ENCODE measurements at places on chromosomes 3 and 15. TPM values are rescaled to one million over a fixed set of nuclear protein-coding genes. Genes with fewer than 3 reads are reported as not detected.

SNRK gene
- 11.7 TPM for total RNA-seq

IDH3A gene
- 36.8 TPM for total RNA-seq

ATP8B4 gene
- 0.24 TPM for total RNA-seq

LRRC34 gene
- total RNA-seq = 3.3 TPM

CCR9 gene
- total RNA-seq = not detected

DNA sequence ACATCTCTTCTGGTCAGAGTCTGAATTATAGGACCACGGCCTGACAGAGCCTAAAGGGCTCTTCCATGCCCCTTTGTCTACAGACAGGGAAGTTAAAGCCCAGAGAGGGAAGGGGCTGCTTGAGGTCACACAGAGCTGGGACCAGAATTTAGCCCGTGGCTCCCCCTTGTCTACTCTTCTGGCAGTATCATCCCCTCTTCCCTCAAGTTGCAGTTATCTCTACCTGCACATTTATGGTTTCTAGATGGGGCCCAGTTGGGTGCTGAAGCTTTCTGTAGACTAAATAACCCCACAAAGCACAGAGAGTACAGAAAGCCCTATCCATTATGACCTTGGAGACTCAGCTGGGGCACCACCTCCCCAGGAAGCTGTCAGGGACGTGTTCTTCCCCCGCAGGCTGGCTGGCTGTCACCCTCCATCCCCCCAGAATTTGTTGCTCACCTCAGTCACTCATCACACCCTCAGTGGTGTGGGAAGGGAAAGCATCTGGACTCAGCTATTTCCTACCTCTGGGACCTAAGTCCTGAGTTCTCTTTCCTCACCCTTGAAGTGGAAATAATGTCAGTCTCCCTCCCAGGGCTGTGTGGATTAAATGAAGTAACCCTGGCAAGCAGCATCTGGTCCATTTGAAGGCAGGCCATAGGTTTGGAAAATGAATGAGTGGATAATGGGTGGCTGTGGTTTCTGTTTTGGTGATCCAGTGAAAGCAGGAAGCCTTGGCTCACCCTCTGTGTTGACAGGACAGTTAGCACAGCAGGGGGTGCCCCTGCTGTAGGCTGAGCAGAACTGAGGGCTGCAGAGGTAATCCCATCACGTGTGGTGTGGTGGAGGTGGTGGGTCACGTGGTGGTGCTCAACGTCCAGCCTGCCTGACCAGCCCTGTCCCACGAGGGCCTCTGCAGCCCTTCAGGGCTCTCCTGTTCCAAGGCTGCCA, 16.3 kb downstream of the ACOX2 start:
- DNase-seq = no peak

DNA sequence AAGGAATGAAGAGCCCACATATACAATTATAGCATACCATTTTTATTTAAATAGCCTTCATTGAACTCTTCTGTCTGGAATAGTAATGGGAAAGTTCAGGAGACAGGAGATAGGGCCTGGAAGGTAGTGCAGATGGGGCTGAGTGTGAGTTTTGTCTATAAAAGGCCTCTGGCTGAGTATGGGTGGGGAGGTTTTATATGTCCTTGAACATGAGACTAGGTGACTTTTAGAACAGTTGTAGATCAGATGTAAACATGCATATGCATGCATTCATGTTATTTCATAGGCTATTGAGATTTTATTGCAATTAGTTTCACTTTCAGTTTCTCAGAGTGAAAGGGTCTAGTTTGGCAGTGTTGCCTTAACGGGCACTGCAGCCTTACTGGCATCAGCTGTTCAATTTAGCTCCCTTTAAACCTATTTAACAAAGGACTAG, 27.1 kb downstream of the CGGBP1 start:
- DNase-seq = no peak

GRCh38 chr3:181694805-181695660, 16.7 kb upstream of the SOX2 start:
- DNase-seq = no peak

DNA sequence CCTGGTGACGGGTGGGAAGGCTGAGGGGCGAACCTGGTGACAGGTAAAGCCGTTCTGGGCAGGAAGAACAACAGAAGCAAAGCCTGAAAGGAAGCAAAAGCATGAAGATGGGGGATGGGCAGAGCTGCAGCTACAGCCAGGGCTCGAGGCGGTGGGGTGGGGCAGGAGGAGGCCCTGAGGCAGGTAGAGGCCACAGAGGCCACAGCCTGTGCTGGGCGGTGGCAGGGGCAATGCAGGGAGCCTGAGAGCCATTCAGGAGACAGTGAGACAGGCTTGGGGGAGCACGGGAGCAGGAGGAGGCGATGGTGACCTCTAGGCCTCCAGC, 8.2 kb downstream of the PCSK6 start:
- no peak for DNase-seq

GRCh38 chr3:138465925-138466324, 31.5 kb downstream of the ESYT3 start:
- DNase-seq = no peak

DNA sequence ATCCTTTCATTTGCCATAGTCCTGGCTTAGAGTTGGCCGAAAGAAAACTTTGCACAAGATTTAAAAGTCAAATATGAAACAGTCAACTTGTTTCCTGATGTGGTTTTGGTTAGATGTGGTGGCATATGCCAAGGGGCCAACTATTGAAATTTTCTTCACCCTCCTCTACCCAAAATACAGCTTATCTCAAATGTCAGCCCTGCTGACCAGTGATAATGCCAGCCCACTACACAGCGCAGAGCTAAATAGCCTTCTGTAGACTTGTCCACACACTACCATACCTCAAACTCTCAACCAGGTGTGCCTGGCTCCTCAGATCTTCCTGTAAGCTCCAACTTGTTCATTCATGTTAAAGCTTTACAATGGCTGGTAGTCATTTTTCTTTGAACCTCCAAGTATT, 368.5 kb upstream of the STAC start:
- DNase-seq = no peak

- DNase-seq = no peak
Observed at GRCh38 chr3:134299185-134299887, 48.7 kb upstream of the RYK start.

DNA sequence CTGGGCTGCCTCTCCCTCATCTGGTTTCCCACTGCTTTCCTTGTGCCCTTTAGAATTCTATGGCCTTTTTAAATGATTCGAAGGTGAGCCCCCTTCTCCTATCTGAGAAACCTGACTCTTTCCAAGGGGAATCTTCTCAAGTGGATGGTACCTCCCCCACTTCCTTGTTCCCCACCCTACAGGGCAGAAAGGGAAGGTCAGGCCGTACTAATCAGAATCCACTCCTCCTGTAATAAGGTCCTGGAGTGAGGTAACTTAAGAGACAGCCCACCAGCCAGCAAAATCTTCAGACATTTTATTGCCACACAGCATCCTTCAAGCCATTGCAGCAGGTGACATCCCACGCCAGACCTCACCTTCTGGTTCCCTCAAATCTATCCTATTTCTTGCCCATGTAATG, 84.5 kb downstream of the MINAR1 start:
- DNase-seq = no peak

- no peak for DNase-seq
Observed at GRCh38 chr3:106473576-106474475, 605.0 kb upstream of the CBLB start.

DNA sequence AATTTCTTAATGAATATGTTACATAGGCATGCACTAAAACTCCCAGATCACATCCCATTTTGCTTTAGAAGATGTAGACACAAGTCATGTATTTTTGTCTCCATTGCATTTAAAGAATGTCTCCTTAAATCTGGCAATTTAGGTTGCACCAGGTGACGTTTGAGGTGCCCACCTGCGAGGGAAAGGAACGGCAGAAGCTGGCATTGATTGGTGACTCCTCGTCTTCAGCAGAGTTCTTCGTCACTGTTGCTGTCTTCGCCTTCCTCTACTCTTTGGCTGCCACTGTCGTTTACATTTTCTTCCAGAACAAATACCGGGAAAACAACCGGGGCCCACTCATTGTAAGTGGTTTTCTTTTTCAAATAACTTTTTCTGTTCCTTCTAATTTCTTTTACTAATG, 96.1 kb upstream of the SNTN start:
- no peak for DNase-seq

- DNase-seq = no peak
Observed at GRCh38 chr3:49794926-49795905, 4.5 kb downstream of the CDHR4 start.

GRCh38 chr3:150458001-150458400, 49.9 kb downstream of the TSC22D2 start:
- DNase-seq = no peak

DNA sequence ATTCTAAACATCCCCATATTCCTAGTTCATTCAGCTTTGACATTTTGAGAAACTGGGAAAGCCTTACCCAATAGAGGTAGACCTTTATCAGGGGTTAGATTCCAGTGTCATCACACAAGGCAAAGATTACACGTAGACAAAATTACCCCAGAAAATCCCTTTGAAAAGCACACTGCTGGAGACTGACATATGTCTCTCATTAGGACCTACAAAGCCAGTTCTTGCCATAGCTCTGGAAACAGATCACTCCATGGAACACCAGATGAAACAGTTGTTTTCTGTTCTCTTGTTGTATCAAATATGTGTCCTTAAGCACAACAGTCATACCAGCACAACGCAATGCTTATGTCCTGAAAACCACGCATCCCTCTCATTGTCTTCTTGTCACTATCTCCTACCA, 44.7 kb downstream of the RARB start:
- DNase-seq = no peak

DNA sequence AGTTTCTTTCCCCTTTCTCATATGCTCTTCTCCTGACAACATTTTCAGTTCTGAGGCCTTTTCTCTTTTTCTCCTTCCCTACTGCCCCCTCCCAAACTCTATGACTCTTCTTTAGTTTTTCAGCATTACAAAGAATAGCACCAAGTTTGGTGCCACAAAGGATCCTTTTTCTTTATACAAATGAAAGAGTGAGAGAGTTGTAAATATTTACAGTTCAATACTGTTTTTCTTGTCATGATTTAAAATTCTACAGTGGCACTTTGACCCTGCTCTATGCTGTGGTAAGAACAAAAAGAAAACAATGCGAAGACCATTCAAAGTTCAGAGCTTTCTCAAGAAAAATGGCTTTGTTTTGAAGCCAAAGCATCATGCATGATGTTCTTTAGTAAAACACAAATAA, 667.9 kb upstream of the SGO1 start:
- DNase-seq = no peak

GRCh38 chr3:133161656-133162055, 123.5 kb downstream of the TMEM108 start:
- DNase-seq = no peak

DNA sequence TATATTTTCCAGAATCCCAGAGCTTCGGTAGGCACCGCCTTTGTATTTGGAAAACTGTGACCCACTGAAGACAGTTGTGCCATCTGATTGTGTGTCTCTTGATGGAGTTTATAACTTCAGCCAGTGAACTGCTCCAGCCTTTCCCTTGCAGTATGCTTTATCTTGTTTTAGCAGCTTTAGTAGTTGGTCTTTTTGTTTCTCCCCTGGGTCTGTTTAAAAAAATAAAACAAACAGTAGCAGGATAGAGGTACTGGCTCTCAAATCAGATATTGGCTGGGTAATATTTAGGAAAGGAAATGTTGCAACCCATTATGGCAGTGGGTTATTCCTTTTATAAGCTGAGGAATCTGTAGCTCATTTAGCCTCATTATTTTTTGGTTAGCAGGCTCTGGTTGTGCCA, 151.5 kb upstream of the BFSP2 start:
- no peak for DNase-seq

- DNase-seq = no peak
Observed at GRCh38 chr15:22887157-22887951, 48.9 kb downstream of the NIPA2 start.

- DNase-seq = no peak
Observed at GRCh38 chr15:64653757-64654156, 121.6 kb downstream of the RBPMS2 start.

DNA sequence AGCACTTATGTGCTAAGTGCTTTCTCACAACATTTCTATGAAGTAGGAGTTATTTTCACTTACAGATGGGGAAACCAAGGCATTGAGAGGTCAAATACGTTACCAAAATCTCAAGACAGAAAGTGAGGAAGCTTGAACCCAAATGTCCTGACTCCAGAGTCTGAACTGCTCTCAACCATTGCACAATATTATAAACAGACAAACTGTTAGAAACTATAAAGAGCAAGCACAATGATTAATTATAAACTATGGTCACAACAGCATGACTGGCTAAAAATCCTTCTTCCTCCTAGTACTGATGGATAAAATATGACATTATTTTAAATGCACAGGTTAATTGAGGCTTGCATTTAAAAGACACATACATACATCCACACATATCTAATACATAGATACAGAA, 77.9 kb upstream of the ASB14 start:
- DNase-seq = no peak

DNA sequence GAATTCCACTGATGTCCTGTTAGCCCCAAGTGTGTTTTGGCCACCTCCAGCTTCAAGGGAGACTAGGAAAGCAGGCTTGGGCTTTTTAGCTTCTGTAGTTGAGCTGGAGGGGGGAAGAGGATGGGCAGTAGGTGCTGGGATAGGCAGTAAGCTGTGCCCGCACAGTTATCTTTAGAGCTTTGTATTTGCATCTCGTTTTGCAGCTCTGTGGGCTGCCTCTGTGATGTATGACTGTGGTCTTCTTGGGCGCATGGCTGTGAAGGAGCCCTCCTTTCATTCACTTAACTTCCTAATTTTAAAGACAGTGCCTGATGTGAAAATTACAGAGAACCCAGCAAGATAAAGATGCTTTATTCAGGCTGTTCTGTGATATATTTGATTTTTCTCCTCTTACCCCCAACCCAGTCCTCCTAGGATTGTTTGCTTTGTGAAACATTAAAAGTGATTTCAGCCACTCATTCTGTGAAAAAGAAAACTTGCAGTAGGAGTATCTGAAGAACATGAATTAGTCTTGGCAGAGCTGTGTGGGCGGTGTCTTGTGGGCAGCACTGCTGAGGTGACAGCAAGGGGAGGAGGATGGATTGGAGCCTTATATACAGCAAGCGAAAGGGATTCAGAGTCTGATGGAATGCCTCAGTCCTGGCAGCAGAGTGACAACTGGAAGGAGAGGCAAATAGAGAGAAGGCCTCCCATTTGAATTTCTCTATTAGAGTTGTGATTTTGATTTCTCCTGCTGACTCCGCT, 74.3 kb downstream of the LARS2 start:
- DNase-seq = no peak

GRCh38 chr3:97686258-97686657, 78.3 kb upstream of the ARL6 start:
- no peak for DNase-seq

DNA sequence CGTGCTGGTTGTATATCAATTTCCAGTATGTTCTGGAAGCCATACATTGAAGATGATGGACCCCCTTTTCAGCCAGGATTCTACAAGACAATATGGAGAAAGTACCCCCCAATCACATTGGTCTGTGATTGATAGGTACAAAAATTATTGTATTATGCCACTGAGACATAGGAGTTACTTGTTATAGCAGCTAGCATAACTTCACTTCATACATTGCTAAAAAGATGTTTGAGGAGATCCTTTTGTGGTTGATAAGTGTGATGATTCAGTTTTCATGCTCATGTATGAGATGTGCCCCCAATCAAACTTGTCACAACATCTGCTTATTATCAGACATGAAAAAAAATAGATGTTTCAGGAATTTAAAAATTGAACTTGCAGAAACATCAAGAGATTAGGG, 66.0 kb downstream of the GPD1L start:
- no peak for DNase-seq

GRCh38 chr15:90599644-90600043, 69.9 kb downstream of the CRTC3 start:
- DNase-seq = no peak

GRCh38 chr3:140187656-140188221, 252.8 kb downstream of the CLSTN2 start:
- DNase-seq = no peak

GRCh38 chr3:193640165-193640715, 47.2 kb downstream of the OPA1 start:
- DNase-seq = no peak

GRCh38 chr15:62564886-62565633, 400.0 kb upstream of the C2CD4B start:
- DNase-seq = no peak
